Ecto neural progenitor cell (in vitro differentiated cells): ENCODE measurements at places on chromosomes 16 and 17.
A peak's percentile ranks its signal among the peaks of the same experiment; 100 is the strongest.

DNA sequence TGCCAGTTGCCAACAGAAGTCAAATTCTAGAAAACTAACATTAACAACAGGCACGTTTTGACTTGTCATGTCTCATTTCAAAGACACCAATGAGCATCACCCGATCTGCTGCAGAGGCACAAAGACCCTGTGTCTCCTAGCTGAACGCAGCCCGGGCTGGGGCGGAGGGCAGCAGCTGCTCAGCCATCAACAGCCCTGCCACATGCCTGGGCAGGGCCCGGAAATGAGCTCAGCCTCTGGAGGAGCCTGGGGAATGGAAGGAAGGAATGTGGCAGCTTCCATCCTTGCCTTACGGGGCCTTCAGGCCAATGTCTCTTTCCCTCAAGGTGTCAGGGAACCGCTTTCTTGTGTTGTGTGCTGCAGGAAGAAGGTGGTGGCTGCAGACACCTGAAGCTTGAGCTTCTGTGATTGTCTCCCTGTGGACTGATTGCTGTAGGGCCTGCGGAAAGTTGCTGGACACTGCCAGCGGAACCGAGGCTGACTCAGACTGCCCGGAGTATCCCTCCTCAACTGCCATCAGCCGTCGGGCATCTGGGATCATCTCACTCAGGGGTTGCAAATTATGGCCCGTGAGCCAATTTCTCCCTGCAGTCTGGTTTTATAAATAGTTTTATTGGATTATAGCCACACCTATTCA lies 7.3 kb downstream of the CDH13 start:
- no peak for DNase-seq

DNA sequence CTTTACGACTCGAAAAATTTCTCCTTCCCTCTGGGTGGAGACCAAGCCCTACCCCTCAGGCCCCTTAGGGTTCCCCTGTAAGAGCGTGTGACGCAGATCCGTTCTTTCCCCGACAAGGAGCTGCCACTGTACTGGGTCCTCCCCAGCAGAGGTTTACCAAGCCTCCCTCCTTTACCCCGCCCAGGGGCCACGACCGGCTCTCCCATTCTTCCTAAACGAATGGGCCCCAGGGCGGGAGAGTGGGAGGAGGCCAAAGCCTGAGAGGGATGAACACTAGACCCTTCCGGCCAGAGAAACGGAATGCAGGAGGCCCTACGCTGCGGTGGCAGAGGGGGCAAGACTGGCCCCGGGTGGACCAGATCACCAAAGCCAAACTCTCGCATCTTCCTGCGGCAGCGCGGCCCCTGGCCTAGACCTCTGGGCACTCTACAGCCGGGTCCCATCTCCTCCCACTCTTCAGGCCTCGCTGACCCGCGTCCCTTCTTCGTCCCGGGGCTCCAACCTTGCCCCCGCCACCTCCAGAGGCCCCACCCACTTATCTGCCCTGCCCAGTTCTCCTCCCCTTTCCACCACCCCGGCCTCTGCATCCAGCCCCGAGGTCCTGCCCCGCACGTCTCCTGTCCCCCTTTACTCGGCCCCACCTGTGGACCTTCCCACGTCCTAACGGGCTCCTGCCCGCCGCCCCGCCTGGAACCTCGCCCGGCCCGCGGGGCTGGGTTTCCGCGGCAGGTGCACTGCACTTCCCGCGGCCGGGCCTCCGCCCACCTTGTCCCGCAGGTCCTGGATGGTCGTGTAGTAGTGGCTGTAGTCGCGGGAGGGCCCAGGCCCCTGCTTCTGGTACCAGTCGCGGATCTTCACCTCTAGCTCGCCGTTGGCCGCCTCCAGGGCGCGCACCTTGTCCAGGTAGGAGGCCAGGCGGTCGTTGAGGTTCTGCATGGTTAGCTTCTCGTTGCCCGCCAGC lies 765 bp downstream of the KRT19 start:
- DNase-seq = peak; percentile 78

GRCh38 chr16:80019395-80019794 lies 418.9 kb upstream of the MAF start:
- DNase-seq = no peak

DNA sequence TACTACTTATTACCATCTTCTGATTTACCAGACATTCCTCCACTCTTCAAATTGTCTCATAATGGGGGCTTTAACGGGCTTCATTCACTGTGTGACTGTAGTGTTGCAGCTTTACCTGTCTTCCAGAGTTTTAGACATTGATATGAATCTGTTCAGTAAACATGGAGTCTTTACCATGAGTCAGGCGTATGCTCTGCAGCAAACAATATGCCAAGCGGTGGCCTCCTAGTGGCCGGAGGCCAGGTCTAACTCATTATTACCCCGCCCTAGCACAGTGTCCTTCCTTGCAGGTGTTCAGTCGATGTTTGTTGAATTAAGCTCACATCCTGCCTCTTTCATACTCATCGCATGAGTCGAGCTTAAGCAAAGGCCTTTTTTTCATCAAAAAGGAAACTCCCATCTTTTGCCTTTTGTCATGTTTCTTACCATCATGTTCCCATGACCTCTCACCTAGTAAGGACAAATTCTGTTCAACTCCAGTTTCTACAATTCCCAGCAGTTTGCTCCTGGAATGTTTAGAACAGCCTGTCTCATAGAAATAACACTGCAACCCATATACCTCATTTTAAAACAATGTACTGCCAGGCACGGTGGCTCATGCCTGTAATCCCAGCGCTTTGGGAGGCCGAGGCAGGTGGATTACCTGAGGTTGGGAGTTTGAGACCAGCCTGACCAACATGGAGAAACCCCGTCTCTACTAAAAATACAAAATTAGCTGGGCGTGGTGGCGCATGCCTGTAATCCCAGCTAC lies 39.4 kb downstream of the TUBD1 start:
- no peak for DNase-seq

GRCh38 chr17:44921122-44921882 lies 6.0 kb upstream of the GFAP start:
- DNase-seq = peak; percentile 88

GRCh38 chr16:72815348-72816318 lies 232.3 kb downstream of the ZFHX3 start:
- DNase-seq = no peak

DNA sequence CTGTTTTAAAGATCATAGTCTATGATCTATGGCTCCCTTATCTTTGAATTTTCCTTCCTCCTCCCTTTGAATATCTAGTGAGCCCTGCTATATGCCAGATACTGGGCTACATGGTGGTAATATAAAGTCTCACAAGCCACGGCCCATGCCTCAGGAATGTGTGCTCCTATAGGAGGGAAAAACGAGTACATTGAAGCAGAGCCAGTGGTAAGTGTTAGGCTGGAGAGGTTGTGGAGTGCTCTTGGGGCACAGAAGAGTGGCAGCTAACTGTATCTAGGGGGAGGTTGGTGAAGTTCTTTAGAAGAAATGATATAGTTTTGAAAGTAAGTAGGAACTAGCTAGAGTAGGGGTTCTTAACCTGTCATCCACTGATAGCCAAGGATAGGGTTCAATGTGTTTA lies 105.8 kb upstream of the PMFBP1 start:
- DNase-seq = no peak

- no peak for DNase-seq
Measured at GRCh38 chr17:21239680-21240368, 13.4 kb downstream of the NATD1 start.

DNA sequence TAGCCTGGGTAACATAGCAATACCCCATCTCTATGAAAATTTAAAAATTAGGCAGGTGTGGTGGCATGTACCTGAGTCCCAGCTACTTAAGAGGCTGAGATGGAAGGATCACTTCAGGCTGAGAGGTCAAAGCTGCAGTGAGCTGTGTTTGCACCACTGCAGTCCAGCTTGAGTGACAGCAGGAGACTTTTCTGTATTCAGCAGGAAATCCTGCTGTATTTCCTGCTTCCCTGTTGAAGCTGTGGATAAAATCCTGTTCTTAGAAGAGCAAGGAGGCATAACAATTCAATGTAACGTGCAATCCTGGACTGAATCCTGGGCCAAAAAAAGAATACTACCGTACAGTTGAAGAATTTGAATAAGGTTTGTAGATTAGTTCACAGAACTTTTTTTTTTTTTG lies 62.2 kb downstream of the FBXL20 start:
- DNase-seq = no peak

GRCh38 chr17:40538019-40538935 lies 27.0 kb downstream of the CCR7 start:
- no peak for DNase-seq

DNA sequence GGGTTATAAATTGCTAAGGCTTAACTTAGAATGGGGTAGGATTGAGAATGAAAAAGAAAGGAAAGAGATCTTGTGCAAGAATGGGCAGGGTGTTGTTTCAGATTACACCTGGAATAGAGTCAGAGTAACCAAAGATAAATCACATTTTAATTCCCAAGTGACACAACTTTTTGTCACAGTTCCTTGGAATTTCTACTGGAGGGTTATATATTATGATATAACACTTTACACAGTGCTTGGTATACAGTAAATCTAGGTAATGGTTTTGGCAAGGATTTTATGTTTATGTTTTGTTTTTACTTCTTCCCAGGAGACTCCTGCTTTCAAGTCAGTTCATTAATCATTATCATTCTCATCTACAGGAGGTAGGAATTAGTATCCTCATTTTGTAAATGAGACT lies 115.7 kb upstream of the KCNJ16 start:
- no peak for DNase-seq

DNA sequence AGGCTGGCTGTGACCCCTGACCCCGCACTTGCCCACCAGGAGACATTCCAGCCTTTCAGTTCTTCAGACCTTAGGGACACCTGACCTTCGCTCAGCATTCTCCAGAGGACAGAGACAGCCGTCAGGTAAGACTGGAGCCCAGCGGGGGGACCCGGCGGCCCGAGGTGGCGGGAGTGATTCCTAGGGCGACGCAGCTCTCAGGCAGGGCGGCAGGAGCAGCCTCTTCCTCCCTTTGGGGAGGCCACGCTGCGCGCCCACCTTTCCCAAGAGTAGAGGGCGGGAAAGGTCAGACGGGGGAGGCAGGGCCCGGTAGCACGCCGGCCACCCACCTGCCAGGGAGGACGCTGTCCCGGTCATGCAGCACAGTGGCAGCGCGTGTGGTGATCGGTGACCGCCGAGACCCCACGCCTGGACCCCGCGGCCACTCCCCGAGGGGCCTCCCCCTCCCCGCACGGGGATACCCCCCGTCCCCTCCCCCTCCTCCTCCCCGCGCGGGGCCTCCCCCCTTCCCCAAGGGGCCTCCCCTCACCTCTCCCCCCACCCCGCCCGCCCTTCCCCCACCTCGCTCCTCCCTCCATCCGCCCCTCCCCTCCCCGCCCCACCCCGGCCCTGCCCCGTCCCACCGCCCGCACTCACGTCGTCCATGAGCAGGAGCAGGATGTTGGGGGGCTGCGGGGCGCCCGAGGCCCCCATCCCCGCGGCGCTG lies 472 bp downstream of the GALNS start:
- peak; percentile 75 for DNase-seq

- DNase-seq = peak; percentile 93
Measured at GRCh38 chr17:17300624-17301568, 2.3 kb upstream of the NT5M start.

- DNase-seq = no peak
Measured at GRCh38 chr16:6593799-6594198, 738.8 kb upstream of the RBFOX1 start.

GRCh38 chr16:84985079-84986065 lies 26.0 kb downstream of the ZDHHC7 start:
- no peak for DNase-seq

- DNase-seq = peak; percentile 85
Measured at GRCh38 chr17:78903101-78903779, at the start of gene CEP295NL. TSS of gene CEP295NL (minus strand) at chr17:78903201. CDS start at chr17:78901828, 1,373 bp downstream.

DNA sequence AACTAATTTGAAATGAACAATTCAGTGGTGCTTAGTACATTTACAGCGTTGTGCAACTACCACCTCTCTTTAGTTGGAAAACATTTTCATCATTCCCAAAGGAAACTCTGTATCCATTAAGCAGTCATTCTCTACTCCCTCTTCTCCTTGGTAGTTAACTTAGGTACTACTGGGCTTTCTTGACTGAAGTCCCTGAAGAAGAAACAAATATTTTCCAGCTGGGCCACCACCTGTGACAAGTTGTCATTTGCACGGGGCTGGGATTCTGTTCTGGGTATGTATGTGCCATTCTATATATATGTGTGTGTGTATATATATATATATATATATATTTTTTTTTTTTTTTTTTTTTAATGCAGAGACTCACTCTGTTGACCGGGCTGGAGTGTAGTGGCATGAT lies 15.4 kb upstream of the RMI2 start:
- DNase-seq = no peak

GRCh38 chr16:89801800-89802199 lies 14.6 kb downstream of the FANCA start:
- DNase-seq = no peak

DNA sequence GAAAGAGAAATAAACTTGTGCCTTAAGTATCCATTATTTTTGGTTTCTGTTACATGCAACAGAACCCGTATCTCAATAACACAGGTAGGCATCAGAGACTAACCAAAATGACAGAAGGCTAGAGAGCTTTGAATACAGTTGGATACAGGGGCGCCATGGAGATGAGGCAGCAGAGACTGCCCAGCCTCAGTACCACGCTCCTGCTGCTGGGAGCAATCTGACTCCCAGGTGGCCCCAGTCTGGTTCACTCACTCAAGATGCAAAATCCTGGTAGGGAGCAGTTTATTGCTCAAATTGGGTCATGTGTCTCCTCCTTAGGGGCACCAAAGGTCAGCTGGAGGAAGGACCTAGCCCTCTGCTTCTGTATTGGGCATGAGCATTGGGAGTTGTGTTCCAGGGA lies 218.9 kb downstream of the USP22 start:
- no peak for DNase-seq

GRCh38 chr17:79914813-79915740 lies 75.8 kb upstream of the CBX4 start:
- no peak for DNase-seq

DNA sequence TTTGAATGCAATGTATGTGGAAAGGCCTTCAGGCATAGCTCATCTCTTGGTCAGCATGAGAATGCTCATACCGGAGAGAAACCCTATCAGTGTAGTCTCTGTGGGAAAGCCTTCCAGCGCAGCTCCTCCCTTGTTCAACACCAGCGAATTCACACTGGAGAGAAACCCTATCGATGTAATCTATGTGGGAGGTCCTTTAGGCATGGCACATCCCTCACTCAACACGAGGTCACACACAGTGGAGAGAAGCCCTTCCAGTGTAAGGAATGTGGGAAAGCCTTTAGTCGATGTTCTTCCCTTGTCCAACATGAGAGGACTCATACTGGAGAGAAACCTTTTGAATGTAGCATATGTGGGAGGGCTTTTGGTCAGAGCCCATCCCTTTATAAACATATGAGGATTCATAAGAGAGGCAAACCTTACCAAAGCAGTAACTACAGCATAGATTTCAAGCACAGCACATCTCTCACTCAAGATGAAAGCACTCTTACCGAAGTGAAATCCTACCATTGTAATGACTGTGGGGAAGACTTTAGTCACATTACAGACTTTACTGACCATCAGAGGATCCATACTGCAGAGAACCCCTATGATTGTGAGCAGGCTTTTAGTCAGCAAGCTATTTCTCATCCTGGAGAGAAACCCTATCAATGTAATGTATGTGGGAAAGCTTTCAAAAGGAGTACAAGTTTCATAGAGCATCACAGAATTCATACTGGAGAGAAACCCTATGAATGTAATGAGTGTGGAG lies 24.7 kb downstream of the ZFP90 start:
- DNase-seq = no peak
